ENCODE measurements at places on chromosomes 1 and 21.

- no peak for DNase-seq
Measured at GRCh38 chr1:163826500-163826899, 504.7 kb downstream of the NUF2 start.

DNA sequence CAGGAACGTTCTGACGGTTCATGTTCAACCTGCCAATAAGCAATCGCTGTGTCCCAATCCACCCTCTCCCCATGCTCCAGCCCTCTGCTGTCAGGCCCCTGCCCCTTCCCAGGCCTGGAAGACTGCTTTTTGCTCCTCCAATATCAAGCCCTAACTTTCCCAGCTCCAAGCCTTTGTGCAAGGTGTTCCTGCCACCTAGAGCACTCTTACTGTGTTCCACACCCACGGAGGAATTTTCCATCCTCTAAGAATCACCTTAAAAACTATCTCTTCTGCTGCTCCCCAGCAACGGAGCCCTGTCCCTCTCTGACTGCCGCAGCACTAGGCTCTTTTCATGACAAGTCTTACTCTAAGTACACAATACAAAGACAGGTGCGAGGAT, 657.9 kb downstream of the AJAP1 start:
- DNase-seq, result no peak

DNA sequence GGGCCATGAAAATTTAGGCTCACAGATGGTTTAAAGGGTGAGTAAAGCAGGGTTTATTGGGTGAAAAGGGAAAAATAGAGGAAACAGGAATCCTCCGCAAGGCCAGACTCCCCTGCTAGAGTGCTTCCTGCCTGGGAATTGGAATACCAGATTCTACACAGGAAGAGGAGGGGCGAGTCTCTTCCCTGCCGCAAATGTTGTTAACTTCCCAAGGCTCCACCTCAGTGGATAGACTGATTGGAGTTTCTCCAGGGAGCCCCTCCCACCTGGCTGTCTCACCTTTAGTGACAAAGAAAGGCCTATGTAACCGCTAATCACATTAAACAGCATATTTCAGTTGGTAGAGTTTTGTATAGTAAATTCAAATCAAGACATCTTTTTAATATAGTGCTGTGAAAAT, 1450.1 kb downstream of the KCNT2 start:
- DNase-seq, result no peak

DNA sequence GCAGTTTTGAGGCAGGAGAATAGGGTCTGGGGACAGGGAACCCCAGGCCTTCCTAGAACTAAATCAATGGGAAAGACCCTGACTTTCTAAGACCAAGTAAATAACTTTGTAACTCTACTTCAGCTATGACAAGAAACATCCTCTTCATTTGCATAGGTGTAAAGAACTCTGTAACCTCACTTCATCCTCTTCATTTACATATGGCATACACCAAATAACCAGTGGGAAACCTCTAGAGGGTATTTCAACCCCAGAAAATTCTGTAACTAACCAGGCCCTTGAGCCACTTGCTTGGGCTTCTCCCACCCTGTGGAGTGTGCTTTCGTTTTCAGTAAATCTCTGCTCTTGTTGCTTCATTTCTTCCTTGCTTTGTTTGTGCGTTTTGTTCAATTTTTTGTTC, 495.6 kb downstream of the SIPA1L2 start:
- no peak for DNase-seq

GRCh38 chr1:5220821-5221220, 566.4 kb downstream of the AJAP1 start:
- no peak for DNase-seq

DNA sequence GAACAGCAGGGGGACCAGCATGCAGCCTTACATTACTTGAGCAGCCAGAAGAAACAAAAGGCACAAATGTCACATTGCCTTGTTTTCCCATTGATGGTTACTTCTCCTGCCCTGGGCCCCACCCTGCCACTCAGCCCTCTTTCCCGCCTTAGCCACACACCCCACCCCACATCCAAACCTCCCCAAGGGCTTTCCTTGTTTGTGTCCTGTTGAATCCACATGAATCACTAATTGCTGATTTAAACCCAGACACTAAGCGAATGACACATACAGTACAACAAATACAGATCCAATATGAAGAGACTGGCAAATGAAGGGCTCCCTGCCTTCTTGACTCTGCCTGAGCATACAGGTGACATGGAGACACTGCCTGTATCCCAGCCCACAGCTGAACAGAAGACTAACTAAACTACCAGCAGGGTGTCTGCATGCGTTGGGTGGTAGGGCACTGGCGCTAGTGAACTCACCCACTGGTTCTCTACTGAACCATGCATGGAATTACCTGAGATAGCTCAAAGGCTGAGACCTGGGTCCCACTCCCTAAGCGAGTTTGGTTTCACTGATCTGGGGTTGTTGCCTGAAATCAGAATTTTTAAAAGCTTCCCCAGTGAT, 3.1 kb downstream of the IGSF3 start:
- DNase-seq, result no peak

- no peak for DNase-seq
Measured at GRCh38 chr21:25878344-25878743, 143.6 kb downstream of the GABPA start.

DNA sequence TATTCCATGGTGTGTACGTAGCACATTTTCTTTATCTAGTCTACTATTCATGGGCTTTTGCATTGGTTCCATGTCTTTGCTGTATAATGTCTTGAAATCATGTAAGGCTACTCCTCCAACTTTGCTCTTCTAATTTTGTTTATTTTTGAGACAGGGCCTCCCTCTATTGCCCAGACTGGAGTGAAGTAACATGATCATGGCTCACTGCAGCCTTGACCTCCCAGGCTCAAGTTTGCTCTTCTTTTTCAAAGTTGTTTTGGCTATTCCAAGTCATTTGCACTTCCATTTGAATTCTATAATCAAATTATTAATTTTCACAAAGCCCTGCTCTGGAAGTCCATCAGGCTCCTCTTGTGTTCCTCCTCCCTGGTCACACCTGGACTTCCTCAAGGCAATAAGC, 90.2 kb upstream of the SGIP1 start:
- DNase-seq, result no peak

DNA sequence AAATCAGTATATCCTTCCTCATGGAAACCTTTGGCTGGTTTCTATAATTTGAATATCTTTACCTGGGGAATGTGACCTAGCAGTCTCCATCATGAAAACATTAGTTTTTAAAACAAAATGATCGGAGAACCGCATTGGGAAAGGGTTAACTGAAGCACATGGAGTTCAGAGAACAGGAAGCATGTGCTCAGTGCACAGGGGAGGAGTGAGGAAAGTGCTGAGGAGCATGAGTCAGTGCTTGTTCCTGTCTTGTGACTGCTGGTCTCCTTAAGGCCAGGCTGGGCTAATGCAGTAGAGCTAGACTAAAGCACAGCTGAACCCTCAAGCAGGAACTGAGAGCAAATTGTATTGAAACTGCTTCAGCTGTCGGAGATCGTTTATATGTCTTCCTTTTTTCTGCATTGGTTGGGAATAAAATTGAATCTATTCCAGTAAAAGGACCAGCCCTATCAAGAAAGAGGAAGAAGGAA, 5.8 kb downstream of the IFI16 start:
- peak; percentile 69 for DNase-seq

- DNase-seq, result no peak
Measured at GRCh38 chr1:18329469-18330253, 151.1 kb upstream of the KLHDC7A start.

DNA sequence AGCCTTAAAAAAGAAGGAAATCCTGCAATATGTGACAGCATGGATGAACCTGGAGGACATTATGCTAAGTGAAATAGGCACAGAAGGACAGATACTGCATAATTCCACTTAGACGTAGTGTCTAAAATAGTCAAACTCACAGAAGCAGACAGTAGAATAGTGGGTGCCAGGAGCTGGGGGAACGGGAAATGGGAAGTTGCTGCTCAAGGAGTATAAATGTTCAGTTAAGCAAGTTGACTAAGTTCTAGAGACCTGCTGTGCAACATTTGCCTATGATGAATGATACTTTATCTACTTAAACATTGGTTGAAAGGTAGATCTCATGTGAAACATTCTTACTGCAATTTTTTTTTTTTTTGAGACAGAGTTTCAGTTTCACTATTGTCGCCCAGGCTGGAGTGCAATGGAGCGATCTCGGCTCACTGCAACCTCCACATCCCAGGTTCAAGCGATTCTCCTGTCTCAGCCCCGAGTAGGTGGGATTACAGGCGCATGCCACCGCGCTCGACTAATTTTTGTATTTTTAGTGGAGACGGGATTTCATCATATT, 197.8 kb downstream of the HIVEP3 start:
- no peak for DNase-seq

DNA sequence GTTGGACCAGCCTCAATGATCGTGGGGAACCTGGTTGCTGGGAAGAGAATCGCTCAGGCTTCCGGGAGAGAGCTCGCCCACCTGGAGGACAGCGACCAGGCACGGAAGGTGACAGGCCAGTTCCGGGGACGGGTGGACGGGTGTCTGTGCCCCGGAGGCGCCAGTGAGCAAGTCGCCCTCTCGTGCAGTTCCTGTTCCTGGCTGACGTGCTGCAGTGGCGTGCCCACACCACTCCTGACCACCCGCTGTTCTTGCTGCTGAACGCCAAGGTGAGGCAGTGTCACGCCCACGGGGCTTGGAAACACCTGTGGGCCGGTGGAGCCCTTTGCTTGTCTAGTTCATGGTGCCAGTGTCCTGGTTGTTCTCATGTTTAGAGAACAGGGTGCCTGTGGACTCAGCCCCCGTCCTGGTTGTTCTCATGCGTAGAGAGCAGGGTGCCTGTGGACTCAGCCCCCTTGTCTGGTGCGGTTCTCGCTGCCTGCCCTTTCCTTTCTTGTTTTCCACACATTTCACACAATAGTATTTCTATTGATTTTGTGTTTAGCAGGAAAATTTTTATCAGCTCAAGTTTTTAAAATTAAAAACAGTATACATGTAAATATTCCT, 53.1 kb downstream of the S100B start:
- DNase-seq, result peak; percentile 34

DNA sequence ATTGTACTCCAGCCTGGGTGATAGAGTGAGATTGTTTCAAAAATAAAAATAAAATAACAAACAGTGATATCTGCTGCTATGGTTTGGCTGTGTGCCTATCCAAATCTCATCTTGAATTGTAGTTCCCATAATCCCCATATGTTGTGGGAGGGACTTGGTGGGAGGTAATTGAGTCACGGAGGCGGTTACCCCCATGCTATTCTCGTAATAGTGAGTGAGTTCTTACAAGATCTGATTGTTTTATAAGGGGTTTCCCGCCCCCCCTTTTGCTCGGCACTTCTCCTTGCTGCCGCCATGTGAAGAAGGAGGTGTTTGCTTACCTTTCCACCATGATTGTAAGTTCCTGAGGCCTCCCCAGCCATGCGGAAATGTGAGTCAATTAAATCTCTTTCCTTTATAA, 47.8 kb downstream of the ACTL8 start:
- no peak for DNase-seq

DNA sequence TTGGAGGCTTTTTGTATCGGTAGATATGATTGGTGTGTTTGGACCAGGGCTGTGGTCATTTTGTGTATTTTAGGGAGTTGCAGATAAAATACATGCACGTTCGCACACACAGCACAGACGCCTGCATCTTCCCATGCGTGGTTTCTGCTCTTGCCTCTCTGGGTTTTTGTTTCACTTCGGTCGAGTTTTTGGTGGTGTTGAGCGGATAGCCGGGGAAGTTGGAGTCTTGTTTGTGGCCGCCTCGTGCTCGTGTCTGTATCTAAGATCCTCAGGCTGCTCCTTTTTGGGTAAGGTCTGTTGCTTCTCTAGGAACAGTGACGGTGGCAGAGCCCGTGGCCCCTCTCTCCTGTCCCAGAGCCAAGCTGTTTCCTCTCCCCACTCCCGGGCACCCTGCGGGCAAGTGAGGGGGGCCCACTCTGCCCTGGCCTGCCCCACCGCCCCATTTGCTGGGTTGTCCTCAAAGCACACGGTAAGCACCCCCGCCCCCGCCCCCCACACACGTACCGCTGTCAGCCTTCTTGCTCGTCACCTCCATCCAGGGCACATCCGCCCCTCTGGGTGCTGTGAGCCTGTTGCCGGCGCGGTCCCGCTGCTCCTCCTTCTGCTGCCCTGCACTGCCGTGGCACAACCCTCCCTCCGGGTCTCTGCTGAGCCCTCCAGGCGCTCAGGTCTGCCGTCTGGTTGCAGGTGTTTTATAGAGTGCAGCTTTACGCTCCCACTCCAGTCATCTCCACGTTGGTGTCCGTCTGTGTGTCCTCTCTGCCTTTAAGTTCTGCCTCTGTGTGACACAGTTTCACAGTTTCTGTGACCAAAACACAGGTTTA, 51.9 kb downstream of the AGPAT3 start:
- peak; percentile 84 for DNase-seq

DNA sequence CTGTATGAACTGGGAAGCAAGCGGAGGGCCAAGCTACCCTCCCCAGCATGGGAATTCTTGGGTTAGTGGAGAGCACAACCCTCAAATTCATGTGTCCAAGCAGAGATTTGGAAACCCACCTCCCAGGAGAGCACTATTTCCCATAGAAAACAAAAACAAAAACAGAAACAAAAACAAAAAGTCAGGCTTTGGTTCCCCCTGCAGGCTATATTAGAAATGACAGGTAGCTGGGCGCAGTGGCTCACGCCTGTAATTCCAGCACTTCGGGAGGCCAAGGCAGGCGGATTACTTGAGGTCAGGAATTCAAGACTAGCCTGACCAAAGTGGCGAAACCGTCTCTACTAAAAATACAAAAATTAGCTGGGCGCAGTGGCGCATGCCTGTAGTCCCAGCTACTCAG, 10.8 kb downstream of the MINDY1 start:
- no peak for DNase-seq

GRCh38 chr21:17610911-17611310, 1.8 kb downstream of the BTG3 start:
- no peak for DNase-seq

DNA sequence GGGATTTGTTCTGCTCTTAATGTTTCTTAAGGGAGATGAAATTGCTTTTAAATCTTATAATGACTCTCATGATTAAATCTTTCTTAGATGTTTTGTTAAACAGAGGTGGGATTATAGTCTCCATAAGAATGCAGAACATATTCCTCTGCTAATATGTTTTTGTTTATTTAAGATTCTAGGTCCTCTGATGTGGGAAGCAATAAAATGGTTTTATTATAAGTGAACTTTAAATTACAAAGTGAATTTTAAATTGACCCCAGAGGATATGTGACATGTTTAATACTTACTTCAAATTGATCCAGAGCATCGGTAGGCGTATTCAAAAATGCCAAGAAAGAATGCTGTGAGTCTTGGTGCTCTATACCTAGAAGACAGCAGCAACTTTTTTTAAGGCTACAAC, 129.4 kb downstream of the COQ8A start:
- DNase-seq, result no peak

- peak; percentile 47 for DNase-seq
Measured at GRCh38 chr1:235423214-235423652, 56.0 kb downstream of the TBCE start.

GRCh38 chr21:25094695-25095094, 512.6 kb downstream of the MRPL39 start:
- DNase-seq, result no peak

DNA sequence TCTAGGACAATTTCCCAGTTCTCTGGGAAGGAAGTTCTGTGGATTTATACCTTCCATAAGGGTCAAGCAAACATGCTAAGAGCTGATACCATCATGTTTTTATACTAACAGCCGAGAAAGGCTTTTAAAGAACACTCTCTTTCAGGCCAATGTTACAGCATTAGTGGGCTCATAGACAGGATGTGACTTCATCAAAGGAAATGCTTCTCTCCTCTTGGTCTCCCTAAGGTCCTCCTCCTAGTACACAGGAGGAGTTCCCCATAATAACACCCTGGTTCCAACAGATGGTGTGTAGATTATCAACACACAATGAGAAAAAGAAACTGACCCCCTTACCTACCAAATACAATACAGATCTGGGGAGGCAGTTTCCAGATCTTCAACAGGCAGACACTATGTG, 26.7 kb upstream of the GLIS1 start:
- DNase-seq, result peak; percentile 75

Data from CD8-positive, alpha-beta T cell (primary cell).